ENCODE measurements at places on chromosomes 13 and 19.

- DNase-seq: peak; percentile 15
Measured at GRCh38 chr19:703651-704446, 4.9 kb upstream of the PALM start.

DNA sequence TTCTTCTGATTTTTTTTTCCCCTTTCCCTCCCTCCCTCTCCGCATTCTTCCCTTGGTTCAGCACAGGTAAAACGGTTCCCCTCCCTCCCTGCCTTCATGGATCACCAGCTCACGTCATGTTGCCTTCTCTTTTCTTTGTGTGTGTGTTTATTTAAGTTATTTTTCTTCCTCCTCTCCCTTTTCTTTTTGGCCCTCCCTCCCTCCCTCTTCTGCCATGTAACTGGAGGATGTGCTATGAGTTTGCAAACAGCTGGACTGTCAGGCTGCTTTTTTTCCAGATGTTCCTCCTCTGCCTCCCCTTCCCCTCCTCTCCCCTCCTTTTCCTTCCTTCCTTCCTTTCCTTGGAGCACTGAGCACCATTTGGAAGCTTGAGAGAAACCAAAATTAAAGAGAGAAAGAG lies 2.0 kb downstream of the LENG9 start:
- no peak for DNase-seq

DNA sequence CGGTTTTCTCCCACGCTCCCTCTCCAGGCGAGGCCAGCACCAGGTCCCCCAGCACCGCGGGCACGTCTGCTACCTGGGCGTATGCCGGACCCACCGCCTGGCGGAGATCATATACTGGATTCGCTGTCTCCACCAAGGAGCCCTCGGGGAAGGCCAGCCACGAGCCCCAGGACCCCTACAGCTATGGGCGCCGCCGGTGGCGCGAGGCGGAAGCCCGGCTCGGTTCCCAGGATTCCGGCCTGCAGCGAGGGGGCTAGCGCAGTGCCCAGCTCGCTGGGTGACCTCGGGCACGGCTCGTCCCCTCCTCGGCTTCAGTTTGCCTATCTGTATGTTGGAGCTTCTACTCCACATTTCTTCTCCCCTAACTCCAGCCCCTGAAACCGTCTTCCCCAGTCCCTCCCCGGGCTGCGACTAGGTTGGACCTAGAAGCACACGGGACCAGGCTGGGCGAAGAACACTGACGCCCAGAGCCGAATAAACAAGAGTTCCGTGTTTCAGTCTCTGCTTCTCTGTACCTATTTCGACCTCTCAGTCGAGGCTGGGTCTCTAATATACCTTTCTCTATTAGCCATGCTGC lies 749 bp upstream of the CPT1C start:
- no peak for DNase-seq

GRCh38 chr19:17229890-17230289 lies 3.9 kb downstream of the OCEL1 start:
- DNase-seq: no peak

- peak; percentile 81 for DNase-seq
Measured at GRCh38 chr19:2610637-2611482, 91.6 kb downstream of the GNG7 start.

- no peak for DNase-seq
Measured at GRCh38 chr19:3113100-3114017, 19.2 kb downstream of the GNA11 start.

- no peak for DNase-seq
Measured at GRCh38 chr13:99434258-99434788, 66.9 kb upstream of the TM9SF2 start.

- no peak for DNase-seq
Measured at GRCh38 chr13:106100171-106100919, 435.1 kb downstream of the EFNB2 start.

- DNase-seq: no peak
Measured at GRCh38 chr13:60074397-60074796, 89.3 kb downstream of the DIAPH3 start.

DNA sequence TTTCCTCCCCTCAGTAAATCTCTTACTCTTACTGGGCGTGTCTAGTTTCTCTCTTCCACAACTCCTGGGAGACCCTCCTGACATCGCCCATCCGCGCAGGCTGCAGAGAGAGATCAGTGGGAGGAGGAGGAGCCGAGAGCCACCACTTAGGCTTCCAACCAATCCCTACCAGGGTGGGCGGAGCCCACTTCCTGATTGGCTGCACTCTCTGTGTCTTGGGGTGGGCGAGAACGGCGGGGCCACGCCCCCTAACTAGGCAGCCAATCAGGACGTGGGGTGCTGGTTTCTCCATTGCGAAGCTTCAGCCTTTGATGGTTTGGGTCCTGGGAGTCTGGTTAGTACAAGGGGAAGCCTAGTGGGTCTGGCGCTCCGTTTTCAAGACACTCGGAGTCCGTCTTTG lies at the start of gene PMIS2:
Gene PMIS2, plus strand, starts transcription at position 326 of the 400 bp plus-strand sequence. CDS start 87 bp downstream, outside the sequence.
- DNase-seq: peak; percentile 11

- no peak for DNase-seq
Measured at GRCh38 chr19:41328842-41329225, 18.9 kb downstream of the CCDC97 start.

All from LHCN-M2 (cell line).